WERI-Rb-1 (cell line): ENCODE measurements at places on chromosomes 1 and 21.

- no peak for DNase-seq
Measured at GRCh38 chr1:39110325-39110851, 84.2 kb downstream of the NDUFS5 start.

- no peak for DNase-seq
Measured at GRCh38 chr1:173015629-173016028, 35.1 kb downstream of the TNFSF18 start.

- DNase-seq, result no peak
Measured at GRCh38 chr1:52368383-52369172, 2.6 kb upstream of the CC2D1B start.

GRCh38 chr1:91552091-91552490 is 51.4 kb downstream of the CDC7 start:
- no peak for DNase-seq

- DNase-seq, result no peak
Measured at GRCh38 chr1:86788300-86789206, 84.2 kb downstream of the SH3GLB1 start.

GRCh38 chr1:234324821-234325220 is 48.4 kb upstream of the COA6 start:
- DNase-seq, result no peak

- no peak for DNase-seq
Measured at GRCh38 chr1:245235156-245235555, 80.4 kb downstream of the KIF26B start.

GRCh38 chr1:196951711-196952394 is 8.3 kb downstream of the CFHR2 start:
- DNase-seq, result no peak
